Cerebellar cortex (tissue), 1 donor: ENCODE measurements at places on chromosomes 7 and 10.

GRCh38 chr7:120344276-120344675 lies 71.3 kb downstream of the KCND2 start:
- no peak for DNase-seq

DNA sequence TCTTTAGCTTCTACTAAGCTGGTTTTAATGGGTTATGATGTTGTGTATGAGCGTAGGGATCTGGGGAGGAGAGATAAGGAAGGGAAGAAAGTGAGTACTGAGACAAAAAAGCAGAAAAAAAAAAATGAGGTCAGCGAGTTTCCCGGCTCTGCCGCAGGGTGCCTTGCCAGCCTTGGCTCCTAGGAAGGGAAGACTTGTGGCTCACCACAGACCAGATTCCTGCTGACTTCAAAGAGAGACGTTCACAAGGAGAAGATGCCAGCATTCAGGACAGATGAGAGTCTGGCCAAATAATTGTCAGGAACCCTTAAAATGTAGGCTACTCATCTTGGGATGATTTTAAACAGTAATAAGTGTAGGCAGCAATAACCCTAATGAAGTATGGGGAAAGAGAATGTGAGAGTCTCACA lies 11.4 kb upstream of the FAS start:
- peak; percentile 63 for DNase-seq

- DNase-seq = no peak
Observed at GRCh38 chr10:121947343-121948330, 19.8 kb upstream of the ATE1 start.

DNA sequence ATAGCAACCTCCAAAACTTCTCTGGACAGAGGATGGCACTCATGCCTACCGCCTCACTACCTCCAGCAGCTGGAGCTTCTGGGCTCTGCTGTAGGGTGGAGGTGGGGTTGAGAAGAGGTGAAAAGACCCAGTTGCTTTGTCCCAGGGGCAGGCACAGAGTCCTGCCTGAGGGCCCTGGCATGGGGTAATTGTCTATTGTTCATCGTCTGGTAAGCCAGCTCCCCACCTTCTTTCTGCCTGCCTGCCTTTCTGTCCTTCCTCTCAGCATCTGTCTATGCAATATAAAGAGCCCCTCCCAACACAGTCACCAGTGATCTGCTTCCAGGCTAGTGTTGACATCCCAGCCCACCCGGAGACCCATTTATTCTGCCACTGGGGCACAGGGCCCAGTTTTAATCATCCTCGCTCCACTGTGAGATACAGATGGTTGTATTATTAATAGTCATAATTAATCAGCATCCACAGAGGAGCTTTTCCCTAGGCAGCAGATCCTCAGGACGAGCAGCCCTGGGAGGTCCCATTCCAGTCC lies 39.0 kb downstream of the ZMIZ1 start:
- DNase-seq = no peak

- no peak for DNase-seq
Observed at GRCh38 chr7:142827951-142828500, 26.9 kb upstream of the EPHB6 start.

GRCh38 chr7:85521108-85521694 lies 334.3 kb upstream of the SEMA3D start:
- no peak for DNase-seq

GRCh38 chr7:159177284-159177953 lies 32.8 kb upstream of the VIPR2 start:
- no peak for DNase-seq

DNA sequence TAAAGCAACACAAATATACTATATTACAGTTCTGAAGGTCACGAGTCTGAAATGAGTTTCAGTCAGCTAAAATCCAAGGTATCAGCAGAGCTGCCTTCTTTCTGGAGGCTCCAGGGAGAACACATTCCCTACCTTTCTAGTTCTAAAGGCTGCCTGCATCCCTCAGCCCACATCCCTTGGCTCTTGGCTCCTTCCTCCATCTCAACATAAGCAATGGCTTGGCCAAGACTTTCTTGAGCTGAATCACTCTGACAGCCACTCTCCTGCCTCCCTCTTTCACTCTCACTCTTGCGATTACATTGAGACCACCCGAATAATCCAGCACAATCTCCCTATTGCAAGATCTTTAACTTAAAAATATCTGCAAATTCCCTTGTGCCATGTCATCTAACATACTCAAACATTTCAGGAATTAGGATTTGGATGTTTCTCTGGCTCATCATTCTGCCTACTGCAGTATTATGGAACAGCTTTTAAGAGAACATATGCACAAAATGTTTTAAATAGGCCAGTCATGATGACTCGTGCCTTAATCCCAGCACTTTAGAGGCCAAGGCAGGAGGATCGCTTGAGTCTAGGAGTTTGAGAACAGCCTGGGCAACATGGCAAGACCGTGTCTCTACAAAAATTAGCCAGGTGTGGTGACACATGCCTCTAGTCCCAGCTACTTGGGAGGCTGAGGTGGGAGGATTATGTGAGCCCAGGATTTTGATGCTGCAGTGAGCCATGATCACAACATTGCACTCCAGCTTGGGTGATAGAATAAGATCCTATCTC lies 144.2 kb upstream of the VSTM2A start:
- DNase-seq = no peak

- no peak for DNase-seq
Observed at GRCh38 chr7:43938892-43939482, 12.8 kb downstream of the UBE2D4 start.

DNA sequence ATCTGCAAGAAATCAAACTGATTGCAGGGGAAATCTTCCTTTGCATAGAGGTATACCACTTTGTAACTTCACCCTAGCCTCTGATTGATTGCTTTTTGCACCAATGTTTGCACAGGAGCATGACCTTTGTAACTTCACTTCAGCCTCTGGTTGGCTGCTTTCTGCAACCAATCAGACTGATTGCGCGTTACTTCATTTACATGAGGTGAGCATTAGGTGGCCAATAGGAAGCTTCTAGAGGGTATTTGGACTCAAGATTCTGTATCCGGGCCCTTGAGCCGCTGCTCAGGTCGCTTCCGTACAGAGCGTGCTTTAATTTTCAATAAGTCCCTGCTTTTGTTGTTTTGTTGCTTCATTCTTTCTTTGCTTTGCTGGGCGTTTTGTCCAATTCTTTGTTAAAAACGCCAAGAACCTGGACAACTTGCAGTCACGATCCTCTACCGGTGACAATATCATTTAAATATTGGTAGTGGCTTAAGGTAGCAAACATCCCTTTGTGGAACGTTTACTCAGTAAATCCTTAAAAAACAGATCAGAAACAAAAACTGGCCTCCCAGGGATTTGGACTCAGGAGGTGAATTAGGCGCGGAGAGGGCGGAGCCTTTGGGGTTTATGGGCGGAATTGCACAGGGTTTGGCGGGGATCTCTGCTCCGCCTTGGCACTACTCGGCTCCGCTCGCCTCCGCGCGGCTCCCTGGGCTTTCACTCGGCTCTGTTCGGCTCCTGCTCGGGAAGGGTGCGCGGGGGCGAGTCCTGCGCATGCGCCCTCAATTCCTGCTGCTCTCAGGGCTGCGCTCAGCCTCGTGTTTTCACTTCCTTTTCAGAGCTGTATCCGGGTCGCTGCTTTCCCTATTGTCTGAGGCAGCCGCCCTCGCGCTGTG lies at the start of gene PHF14:
PHF14 (plus strand) TSS at position 812 of the 881 bp plus-strand sequence. CDS start 452 bp downstream, outside the sequence.
- peak; percentile 98 for DNase-seq

DNA sequence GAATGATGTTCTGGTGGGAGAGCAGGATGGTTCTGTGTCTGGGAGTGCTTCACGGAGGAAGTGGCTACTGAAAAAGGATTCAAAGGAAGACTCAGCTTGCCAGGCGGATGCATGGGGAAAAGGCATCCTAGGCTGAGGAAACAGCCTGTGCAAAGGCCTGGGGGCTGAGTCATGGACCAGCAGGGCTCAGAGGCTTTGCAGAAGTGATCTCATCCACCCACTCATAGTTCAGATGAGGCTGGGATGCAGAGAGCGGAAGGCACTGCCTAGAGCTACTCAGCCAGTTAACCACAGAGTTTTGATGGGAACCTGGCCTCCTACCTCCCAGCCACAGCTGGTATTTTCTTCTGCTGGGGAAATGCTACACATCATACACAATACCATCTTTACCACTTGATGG lies 15.8 kb upstream of the ADAMTS14 start:
- DNase-seq = no peak

GRCh38 chr7:3670898-3671297 lies 369.8 kb downstream of the SDK1 start:
- DNase-seq = no peak

DNA sequence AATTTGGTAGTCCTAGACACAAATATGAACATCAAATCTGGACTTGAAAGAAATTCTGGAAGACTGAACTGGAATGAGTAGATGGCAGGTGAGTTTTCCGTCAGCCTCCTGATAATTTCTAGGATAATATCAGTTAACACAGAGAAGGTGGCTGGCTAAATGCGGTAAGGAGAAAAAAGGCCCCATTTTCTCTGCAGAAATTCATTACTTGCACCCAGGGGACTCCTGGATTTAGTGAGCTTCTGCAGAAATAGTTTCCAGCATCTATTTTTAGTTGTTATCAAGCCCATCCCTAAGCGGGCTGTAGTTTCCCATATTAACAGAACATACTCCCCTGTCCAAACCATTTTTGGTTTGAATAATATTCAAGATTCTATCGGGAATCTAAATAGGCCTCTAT lies 181.9 kb upstream of the TCERG1L start:
- DNase-seq = no peak

GRCh38 chr7:82726038-82726800 lies 282.6 kb upstream of the CACNA2D1 start:
- no peak for DNase-seq

GRCh38 chr7:29397398-29397797 lies 166.2 kb upstream of the PRR15 start:
- DNase-seq = no peak

GRCh38 chr7:2107386-2108070 lies 125.2 kb downstream of the MAD1L1 start:
- no peak for DNase-seq

GRCh38 chr7:22864301-22864700 lies 41.7 kb upstream of the TOMM7 start:
- no peak for DNase-seq

DNA sequence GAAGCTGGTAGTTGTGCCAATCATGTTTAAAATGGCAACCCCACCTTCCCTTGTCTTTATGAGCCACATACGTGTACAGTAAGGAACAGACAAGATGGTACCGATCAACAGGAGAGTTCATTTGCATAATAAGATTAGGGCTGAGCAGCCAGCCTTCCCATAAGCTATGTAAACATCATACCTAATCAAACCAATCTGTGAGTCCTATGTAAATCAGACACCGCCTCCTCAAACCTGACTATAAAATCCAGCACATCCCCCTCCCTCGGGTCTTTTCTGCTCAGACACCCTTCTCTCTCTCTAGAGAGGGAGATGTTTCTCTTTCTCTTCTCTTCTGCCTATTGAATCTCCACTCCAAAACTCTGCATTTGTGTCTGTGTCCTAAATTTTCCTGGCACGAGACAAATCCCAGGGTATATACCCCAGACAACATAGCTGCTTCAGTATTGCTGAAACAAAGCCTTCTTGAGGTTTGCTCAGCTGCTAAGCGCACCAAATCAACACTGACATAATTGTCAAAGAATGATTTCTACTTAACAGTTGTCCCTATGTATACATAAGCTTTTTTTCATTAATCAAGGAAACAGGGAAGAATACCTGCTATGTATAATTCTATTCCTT lies 279.2 kb downstream of the THSD7A start:
- no peak for DNase-seq

- DNase-seq = no peak
Observed at GRCh38 chr7:32048970-32049491, 21.2 kb downstream of the PDE1C start.

DNA sequence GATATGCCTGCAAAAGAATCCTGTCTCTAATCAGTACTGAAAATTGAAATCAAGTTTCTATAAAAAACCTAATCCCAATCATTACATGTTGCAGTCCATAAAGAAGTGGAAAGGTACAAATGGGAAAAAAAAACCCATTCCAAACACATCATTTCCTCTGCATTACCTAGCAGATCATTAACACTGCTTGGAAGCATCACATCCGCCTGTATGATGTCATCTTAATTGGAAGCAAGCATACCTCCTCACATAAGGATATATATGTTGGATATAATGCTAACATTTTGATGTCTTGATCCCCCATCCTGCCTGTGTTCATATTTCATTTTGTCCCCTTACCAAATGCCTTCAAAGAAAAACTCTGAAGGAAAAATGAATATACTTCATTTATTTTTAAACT lies 241.3 kb upstream of the AOAH start:
- no peak for DNase-seq

DNA sequence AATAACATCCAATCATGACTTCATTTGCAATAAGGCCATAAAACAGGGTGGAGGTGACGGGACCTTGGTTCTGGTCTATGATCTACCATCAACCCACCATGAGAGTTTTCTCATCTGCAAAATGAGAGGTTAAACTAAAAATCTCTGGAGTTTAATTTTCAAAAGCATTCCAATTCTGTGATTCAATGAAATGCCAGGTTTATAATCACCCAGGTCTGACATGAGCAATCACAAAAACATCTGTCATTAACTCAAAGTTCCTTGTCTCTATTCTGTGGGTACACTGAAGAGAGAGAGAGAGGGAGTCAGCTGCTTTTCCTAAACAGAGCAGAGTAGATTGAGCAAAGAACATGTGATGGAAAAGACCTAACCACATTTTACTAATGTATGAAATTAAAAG lies 75.4 kb downstream of the NUDCD3 start:
- DNase-seq = no peak

- no peak for DNase-seq
Observed at GRCh38 chr7:27751888-27752660, 12.1 kb downstream of the TAX1BP1 start.

DNA sequence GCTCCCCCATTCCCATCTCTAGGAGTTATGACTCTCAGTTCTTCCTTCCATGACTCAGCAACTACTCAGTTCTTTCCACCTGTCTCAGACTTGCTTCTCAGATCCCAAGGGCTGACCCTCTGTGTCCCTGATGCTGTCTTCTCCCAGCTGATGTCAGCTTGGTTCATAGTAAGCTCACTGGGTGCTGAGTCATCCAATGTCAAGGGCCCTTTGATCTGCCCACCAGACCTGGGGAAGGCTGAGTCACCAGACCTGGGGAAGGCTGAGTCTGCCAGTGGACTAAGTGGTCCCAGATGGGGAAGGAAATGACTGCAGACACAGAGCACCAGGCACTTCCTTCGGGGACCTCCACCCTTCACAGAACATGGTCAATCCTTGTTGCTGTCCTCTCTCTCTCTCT lies 76.1 kb upstream of the ZEB1 start:
- no peak for DNase-seq

GRCh38 chr10:133196221-133196915 lies 33.6 kb upstream of the UTF1 start:
- no peak for DNase-seq

GRCh38 chr10:80281784-80282765 lies 7.4 kb downstream of the MAT1A start:
- no peak for DNase-seq
